Tibial nerve (tissue), 4 donors: ENCODE measurements at places on chromosomes 7 and 10. TPM values are rescaled to one million over a fixed set of nuclear protein-coding genes. Genes with fewer than 3 reads are reported as not detected.
A peak's percentile ranks its signal among the peaks of the same experiment; 100 is the strongest.

Gene KCNIP2
- 63.9 TPM for total RNA-seq

Gene MACC1
- total RNA-seq = 0.21 TPM

Gene ADRB1
- total RNA-seq = 0.30 TPM

Gene CDC14C
- not detected for total RNA-seq

Gene TAS2R39
- not detected for total RNA-seq

Gene NEBL
- 39.1 TPM for total RNA-seq

Gene STX1A
- 15.0 TPM for total RNA-seq

Gene SFTPA1
- not detected for total RNA-seq

DNA sequence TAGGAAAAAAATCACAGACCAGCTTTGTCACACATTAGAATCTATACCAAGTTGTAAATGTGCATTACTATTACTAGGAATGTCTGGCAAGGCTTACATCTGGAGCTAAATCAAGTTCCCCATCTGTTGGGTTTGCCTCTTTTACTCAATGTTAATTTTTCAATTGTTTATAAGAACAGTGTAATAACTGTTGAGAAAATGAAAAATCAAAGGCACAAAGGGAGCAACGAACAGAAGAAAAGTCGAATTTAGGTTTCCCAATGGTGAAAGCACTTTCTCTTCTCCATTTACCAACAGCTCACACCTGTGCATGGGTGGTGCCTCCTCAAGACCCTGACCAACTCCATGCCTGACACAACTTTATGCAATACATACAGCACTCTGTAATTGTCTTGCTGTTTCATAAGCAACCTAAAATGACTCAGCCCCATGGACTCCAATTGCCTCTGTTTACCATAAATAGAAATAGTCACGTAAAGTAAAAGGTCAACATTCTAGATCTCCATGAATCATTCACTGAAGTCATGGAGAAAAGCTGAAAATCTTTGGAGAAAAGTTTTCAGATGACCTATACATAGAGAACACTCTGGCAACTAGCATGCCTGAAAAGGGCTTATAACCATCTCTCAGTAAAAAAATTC, 95.5 kb upstream of the KCNIP2 start:
- DNase-seq = no peak
- no peak overlapping the region for H3K4me3 ChIP-seq
- H3K36me3 ChIP-seq = no peaks in the 10 kb centered on the region
- H3K27ac ChIP-seq = no peak overlapping the region

- H3K27ac ChIP-seq = no peak overlapping the region
- peaks cover 6% of the 10 kb centered on the region for H3K4me1 ChIP-seq
- H3K36me3 ChIP-seq = peaks cover 19% of the 10 kb centered on the region
- H3K4me3 ChIP-seq = no peak overlapping the region
Measured at GRCh38 chr10:124045801-124046355, 47.5 kb downstream of the CHST15 start.

DNA sequence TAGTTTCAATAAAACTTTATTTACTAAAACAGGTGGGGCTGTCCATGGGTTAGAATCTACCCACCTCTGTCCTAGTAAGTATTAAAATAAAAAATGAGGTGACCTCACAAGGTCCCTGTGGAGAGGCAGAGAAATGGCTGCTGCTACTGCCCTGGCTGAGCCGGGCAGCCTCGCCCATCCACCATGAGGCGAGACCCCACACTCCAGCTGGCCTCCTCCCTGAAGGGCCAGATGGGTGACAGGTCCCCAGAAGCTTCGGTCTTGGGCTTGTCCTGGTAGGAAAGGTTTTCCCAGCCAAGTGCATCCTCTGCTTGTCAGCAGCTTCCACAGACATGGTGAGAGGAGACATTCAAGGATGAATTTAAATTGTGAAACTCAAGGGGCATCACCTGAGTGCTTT, 565.8 kb downstream of the PTPRN2 start:
- no peak overlapping the region for H3K4me3 ChIP-seq
- H3K27ac ChIP-seq = no peak overlapping the region
- H3K4me1 ChIP-seq = peaks cover 2% of the 10 kb centered on the region
- DNase-seq = no peak

GRCh38 chr7:105924945-105925344, 38.1 kb upstream of the CDHR3 start:
- no peak for DNase-seq
- no peaks in the 10 kb centered on the region for H3K4me1 ChIP-seq
- H3K36me3 ChIP-seq = no peaks in the 10 kb centered on the region
- H3K27me3 ChIP-seq = no peaks in the 10 kb centered on the region
- no peak overlapping the region for H3K27ac ChIP-seq
- no peak overlapping the region for H3K4me3 ChIP-seq

DNA sequence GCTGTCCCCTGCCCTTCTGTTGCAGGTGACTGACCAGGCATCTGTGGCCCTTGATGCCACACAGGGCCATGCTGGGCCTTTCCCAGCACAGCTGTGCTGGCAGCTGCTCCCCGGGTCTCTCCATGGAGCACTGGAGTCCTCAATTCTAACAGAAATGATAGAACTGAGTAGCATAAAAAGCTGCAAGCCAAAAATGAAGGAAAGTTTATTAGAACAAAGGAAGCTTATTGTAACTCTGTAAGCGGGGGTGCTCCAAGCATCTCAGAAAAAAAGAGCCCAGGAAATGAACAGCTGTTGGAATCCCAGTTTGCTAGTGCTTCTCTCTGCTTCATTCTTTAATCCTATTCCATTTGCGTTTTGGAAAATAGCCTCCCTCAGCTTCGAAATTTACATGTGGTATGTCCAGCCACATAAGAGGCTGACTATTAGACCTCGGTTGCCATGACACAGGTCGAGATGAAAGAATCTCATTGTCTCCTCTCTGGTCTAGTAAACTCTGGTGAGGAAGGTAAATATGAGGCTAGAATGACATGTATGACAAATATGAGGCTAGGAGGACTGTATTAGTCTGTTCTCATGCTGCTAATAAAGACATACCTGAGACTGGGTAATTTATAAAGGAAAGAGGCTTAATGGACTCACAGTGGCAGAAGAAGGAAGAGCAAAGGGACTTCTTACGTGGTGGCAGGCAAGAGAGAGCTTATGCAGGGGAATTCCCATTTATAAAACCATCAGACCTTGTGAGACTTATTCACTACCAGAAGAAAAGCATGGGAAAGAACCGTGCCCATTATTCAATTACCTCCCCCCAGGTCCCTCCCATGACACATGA, 23.7 kb downstream of the EPDR1 start:
- DNase-seq = no peak
- H3K4me1 ChIP-seq = peaks cover 16% of the 10 kb centered on the region
- H3K27me3 ChIP-seq = no peaks in the 10 kb centered on the region
- H3K36me3 ChIP-seq = no peaks in the 10 kb centered on the region
- no peak overlapping the region for H3K4me3 ChIP-seq

DNA sequence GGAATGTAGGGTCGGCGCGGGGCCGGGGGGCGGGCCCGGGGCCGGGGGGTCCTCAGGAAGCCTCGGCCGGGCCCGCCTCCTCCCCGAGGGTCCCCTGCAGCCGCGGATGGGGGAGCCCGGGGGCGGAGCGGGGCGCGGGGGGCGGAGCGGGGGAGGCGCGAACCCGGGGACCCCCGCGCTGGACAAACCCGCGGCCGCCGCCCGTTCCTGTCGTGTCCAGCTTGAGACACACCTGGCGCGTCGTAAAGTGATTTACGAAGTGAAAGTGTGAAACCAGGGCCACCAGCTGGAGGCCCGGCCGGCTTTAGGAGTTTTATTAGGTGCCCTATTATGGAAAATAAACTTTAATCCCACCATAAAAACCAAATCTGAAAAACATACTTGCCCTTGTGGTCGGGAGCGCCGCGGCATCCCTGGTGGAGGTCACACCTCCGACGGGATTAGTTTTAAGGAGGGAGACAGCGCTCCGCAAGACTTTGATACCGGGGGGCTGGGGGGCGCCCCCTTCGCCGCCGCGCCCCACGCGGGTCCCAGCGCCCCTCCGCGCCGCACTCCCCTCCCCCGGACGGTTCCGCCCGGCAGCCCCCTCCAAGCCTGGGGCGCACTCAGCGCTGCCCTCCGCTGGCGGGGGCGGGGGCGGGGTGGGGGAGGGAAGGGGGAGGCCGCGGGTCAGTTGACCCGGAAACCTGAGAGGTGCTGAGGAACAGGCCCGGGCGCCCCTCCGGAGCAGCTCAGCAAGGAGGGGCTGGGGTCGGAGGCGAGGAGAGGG, 10.3 kb downstream of the MNX1 start:
- H3K4me1 ChIP-seq = peaks cover 21% of the 10 kb centered on the region
- H3K27me3 ChIP-seq = peaks cover 2% of the 10 kb centered on the region
- no peaks in the 10 kb centered on the region for H3K36me3 ChIP-seq
- DNase-seq = no peak

GRCh38 chr10:33347211-33347610, 12.7 kb upstream of the NRP1 start:
- no peak for DNase-seq
- H3K36me3 ChIP-seq = no peaks in the 10 kb centered on the region
- no peak overlapping the region for H3K4me3 ChIP-seq
- H3K4me1 ChIP-seq = no peaks in the 10 kb centered on the region
- no peak overlapping the region for H3K27ac ChIP-seq

DNA sequence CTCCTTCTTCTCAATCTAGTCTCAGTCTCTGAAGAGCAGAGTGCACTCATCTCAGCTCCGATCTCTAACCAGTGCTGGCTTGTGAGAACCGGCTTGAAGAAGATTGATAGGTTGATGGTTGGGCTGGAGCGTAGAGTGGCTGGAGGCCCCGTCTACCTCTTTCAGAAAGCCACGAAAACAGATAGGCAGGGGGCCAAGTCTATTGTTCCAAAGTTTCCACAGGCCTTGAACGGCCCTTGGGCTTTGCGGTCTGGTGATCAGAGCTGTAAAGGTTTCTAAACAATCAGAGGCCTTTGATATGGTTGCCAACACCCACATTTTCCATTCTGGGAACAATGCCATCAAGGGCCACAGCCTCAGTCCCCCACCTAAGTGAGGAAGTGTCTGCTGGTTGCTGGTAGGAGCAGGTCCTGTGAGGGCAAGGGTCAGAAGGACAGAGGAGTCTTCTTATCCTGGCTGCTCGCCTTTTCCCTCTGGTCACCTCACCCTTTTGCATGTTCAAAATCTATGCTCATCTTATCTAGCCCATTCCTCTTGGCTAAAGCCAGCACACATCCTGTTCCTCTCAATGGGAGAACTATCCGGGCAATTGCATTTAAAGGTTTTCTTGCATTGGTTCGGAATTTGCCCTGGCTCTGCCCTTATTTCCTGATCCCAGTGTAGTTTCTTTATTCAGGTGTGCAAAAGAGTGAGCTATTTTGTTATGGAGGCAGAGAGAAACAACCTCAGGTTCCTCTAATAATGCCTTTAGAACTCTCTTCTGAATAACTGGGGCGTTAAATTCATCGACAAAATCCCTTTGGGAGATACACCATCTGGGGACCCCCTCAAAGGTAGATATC, 70.3 kb upstream of the KMT2E start:
- no peaks in the 10 kb centered on the region for H3K36me3 ChIP-seq
- peak overlapping the region; percentile 88 for H3K27ac ChIP-seq
- no peak overlapping the region for H3K4me3 ChIP-seq
- no peak for DNase-seq

DNA sequence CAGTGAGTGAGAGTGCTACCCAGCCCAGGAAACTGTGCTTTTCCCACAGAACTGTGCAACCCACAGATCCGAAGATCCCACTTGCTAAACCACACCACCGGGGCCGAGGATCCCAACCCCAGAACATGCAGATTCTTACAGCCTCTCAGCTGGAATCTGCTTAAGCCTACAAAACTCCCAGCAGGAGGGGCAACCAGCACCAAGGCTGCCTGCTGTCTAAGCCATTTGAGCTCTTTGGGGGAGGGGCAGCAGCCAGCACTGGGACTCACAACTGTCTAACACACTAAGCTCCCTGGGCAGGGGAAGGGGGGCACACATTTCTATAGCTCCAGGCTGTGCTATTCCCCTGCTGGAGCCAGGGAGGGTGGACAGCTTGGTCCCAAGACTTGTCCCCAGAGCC, 529.9 kb downstream of the XPNPEP1 start:
- no peaks in the 10 kb centered on the region for H3K4me1 ChIP-seq
- no peaks in the 10 kb centered on the region for H3K27me3 ChIP-seq
- H3K4me3 ChIP-seq = no peak overlapping the region
- no peaks in the 10 kb centered on the region for H3K36me3 ChIP-seq
- H3K27ac ChIP-seq = no peak overlapping the region

DNA sequence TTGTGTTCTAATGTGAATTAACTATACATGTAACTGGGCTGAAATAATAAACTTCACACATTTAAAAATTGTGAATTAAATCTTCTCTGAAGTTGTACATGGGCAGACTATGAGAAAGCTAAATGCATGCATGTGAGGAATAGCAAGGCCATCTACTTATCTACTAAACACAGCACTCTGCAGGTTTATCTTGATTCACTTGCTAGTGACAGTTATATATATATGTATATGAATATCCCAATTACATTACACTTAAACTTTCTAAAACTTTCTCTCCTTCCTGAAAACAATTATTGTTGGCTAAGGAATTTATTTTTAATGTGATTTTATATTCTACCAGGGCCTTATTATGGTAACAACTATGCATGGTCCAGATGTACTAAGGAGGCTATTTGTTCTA, 5.1 kb upstream of the SP4 start:
- peaks cover 4% of the 10 kb centered on the region for H3K4me1 ChIP-seq
- no peak overlapping the region for H3K27ac ChIP-seq
- H3K4me3 ChIP-seq = no peak overlapping the region
- H3K27me3 ChIP-seq = no peaks in the 10 kb centered on the region
- no peaks in the 10 kb centered on the region for H3K36me3 ChIP-seq
- DNase-seq = no peak

- H3K4me1 ChIP-seq = no peaks in the 10 kb centered on the region
- no peak for DNase-seq
- H3K36me3 ChIP-seq = no peaks in the 10 kb centered on the region
- H3K27me3 ChIP-seq = no peaks in the 10 kb centered on the region
- H3K4me3 ChIP-seq = no peak overlapping the region
Measured at GRCh38 chr7:96380111-96380512, 58.2 kb upstream of the SLC25A13 start.

GRCh38 chr7:134527979-134528371, 608 bp downstream of the AKR1B10 start:
- H3K4me3 ChIP-seq = peak overlapping the region; percentile 16
- H3K27ac ChIP-seq = peak overlapping the region; percentile 55
- H3K27me3 ChIP-seq = no peaks in the 10 kb centered on the region

DNA sequence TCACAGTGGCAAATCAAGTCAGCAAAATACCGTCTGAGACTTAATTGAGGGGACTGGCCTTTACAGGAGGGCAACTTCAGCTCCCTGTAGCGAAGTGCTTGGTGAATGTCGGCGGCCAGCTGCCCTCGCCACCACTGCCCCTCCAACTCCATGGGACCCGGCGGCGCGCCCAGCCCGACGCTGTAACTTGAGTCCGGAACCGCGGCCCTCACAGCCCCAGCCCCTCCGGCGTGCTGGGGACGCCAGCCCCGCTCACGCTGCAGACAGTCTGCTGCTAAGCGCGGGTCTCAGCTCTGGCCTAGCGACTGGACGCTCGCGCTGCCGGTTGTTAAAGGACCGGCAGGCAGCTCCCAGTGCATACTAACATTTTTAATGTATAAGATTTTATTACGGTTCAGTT, 113.4 kb upstream of the NUPR2 start:
- H3K36me3 ChIP-seq = no peaks in the 10 kb centered on the region
- H3K4me1 ChIP-seq = no peaks in the 10 kb centered on the region
- DNase-seq = no peak
- no peak overlapping the region for H3K4me3 ChIP-seq
- H3K27me3 ChIP-seq = no peaks in the 10 kb centered on the region
